ENCODE measurements at places on chromosomes 16 and 17.

GRCh38 chr16:56191156-56191815, at the start of gene GNAO1:
TSS of gene GNAO1 (plus strand) at chr16:56191489. CDS start at chr16:56192236, 747 bp downstream.
- peak; percentile 67 for DNase-seq

- no peak for DNase-seq
These were observed 4.3 kb downstream of the ALDOA start for GRCh38 chr16:30069611-30070462.

- no peak for DNase-seq
These were observed 22.2 kb upstream of the CDH15 start for GRCh38 chr16:89149386-89149785.

DNA sequence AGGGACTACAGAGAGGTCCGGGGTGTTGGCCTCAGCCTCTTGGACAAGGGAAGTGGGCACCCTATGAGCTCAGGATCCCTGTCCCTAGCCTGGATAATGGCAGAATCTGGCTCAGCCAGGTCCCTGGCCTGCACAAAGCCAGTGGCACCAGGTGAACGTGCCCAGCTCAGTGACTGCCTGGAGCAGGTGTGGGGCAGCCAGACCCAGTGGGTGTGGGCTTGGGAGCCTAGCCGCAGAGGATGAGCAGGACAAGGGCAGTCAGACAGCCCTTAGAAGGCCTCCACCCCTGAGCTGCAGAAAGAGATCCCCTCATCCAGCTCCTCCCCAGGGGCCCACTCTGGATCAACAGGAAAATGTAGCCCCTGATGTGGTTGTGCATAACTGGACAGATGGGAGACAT, 585.3 kb downstream of the KCNJ18 start:
- no peak for DNase-seq
